Omental fat pad (tissue), 4 donors: ENCODE measurements at places on chromosomes 12 and 14.

DNA sequence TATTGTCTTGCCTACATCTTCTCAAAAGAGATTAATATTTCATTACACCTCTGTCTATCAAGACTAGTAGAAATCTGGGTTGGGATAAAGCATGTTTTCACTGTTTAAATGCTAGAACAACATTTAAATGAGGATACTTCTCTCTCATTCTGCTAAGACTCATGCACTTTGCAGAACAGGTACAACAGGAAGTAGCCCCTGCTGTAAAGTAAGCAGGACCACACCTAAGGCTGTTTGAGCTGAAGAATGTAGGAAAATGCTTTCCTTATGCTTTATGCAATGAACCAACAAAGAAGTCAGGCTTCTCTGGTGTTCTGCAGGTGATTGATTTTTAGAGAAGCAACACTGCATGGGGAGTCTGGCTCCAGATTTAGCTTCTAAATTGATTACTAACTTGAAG lies 89.4 kb downstream of the PAX9 start:
- no peak for DNase-seq

DNA sequence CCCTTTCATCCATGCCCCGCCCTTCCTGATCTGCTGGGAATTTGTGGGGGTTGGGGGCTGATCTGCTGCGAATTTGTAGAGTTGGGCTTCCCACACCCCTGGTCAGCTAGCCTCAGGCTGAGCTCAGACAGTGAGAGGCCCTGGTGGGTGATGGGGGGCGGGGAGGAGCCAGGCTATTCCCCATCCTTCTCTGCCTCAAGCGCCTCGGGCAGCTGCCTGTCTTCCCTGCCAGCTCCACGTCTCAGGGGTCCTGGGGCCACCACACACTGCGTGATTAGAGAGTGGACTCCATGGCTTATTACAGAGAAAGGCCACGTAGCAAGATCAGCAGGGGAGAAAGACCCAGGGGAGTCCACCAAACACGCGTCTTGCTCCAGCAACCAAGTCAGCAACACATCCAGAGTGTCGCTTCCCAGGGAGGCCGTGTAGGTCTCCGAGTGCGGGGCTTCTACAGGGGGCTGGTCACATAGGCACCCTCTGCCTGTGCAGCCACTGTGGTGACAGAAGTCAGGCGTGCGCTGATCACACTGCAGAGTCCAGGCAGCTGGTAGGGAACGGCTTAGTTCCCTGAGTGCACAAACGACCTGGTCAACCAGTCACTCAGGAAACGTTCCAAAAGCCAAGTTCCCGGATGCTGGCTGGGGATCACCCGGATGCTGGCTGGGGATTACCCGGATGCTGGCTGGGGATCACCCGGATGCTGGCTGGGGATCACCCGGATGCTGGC lies 254.4 kb upstream of the SFSWAP start:
- no peak for DNase-seq

- no peak for DNase-seq
Measured at GRCh38 chr14:93114713-93115068, 1.0 kb downstream of the ITPK1 start.

- DNase-seq: no peak
Measured at GRCh38 chr12:76018111-76018510, 13.5 kb downstream of the PHLDA1 start.

DNA sequence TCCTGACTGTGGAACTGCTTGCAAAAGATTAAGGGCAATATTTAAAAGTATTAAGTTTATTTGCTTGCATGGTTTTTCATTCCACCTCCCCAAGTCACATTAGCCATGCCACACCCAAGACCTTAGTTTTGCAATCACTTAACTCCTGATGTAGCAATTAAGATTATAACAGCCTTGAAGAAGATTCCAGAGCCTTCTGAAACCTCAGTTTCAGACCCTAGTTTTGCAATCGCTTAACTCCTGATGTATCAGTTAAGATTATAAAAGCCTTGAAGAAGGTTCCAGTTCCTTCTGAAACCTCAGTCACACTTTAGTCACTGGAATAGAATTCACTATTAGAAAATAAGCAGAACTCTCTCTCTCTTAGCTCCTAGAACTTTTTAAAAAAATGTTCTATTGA lies 42.7 kb upstream of the DCN start:
- no peak for DNase-seq
